KBM-7 (cell line): ENCODE measurements at places on chromosomes 7 and 10.

DNA sequence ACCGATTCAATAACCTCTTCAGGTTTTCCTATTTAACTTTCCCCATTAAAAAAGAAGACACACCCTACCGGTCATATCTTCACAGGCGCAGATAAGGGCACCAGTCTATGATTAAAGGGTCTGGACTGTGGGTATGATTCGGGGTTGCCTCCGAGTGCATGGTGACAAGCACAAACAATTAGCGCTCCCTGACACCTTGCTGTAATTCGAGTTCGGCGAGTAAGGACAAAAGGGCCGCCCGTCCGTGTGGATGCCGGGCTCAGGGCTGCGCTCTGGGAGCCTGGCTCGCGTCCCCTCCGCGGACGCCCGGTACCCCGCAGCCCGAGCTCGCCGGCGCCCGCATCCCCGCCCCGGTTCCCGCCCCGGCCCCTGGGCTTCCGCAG, 111.9 kb upstream of the RHEB start:
- DNase-seq, result peak; percentile 60

- DNase-seq, result no peak
These were observed 17.9 kb upstream of the HIBADH start for GRCh38 chr7:27680610-27681009.

GRCh38 chr7:27678617-27679260, 16.1 kb upstream of the HIBADH start:
- no peak for DNase-seq

- DNase-seq, result peak; percentile 23
These were observed 1.1 kb downstream of the ASL start for GRCh38 chr7:66076462-66077329.

- no peak for DNase-seq
These were observed 47.3 kb upstream of the MXI1 start for GRCh38 chr10:110160081-110160480.

- DNase-seq, result no peak
These were observed 98.9 kb downstream of the HIP1 start for GRCh38 chr7:75639886-75640190.

- no peak for DNase-seq
These were observed 85.0 kb downstream of the PRKCQ start for GRCh38 chr10:6494936-6495592.

GRCh38 chr10:104053201-104053600, 32.5 kb downstream of the COL17A1 start:
- DNase-seq, result no peak

DNA sequence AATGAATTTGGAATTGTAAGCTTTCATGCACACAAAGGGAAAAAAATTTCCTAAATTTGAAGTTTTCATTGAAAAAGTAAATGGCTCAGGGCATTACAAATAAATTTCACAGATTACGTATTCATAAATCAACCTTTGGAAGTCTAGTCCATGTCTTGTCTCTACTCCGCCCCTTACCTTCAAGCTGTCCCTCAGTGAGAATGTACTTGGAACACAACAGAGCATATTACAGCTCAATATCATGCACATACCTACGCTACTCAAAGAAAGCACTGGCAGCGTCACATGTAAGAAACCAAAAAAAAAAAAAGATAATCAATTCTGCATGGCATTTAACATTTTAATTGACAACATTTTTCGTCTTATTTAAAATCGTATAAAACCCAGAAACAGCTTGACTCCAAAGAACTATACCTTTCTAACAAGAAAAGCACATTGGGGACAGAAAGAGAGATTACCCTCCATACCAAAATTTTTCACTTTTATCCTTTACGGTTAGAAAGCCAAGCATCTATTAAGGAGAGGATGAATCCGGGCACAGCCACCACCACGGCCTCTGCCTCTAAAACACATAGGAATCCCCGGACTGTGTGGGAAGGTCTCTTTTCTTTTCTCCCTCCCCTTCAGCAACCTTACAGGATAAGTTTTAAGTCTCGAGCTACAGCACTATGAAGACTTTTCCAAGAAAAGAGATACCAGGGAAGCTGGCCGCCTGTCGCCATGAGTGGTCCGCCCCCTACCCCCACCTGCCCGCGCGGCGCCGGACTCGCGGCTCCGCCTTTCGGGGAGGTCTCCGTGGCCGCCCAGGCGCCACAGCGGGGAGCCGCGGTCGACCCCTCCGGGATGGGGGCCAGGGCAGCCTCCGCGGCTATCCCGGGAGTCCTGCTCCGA, 1.1 kb downstream of the JMJD1C start:
- no peak for DNase-seq

DNA sequence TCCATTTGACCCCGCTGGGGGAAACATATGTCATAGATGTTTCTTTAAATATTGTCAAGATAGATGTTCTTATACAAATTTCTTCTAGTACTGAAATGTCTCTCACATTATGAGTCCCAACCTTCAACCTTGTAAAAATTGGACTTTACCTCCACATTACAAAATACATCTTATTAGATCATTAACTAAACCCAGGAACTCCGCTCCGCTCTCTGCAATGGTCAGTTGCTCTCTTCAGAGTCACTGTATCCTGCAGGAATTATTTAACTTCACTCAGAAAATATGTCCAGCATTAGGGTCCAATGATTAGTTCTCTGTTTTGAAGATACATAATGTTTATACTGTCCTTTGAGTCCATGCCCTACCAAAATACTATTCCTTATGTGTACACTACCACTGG, 8.5 kb upstream of the AKR1D1 start:
- DNase-seq, result no peak

DNA sequence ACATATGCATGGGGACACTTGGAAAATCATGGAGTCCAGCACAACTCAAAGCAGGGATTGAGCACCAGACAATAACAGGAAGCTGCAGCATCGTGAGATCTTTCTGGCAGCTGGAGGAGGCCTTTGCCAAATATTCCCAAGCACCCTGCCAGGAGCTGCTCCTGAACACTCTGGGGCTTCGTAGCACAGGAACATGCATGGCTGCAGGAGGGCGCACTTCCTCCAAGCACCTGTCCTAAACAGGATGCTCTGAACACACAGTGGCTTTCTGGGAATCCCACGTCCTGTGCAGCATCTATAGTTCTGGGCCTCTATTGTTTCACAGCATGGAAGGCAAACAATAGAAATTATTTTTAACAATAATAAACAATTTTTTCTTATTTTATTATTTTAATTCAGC, 4.1 kb downstream of the ABLIM1 start:
- no peak for DNase-seq

DNA sequence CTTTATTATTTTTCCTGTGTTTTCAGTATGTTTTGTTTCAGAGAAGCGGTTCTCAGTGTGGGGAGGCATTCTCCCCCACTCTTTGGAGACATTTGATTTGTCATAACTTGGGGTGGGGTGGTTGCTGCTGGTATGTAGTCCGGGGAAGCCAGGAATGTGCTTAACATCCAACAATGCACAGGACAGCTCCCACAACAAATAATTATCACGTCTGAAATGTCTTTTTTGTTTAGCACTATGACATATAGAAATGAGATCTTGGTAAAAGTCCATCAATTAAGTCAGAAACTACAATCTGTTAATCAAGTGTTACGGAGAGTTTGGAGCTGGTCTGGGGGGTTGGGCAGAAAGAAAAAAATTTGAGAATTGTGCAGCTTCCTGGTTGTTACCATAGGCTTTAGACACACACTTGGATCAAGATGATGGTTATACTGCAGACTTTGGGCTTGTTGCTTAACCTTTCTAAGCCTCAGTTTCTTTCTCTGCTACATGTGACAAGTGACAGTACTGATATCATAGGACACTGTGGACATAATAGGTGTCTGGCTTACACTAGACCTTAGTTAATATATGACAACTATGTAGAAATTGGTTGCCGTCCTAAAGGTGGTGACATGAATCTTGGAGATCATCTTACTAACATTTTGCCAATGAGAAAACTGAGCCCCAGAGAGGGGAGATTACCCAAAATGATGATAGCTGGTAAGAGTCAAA, 113.7 kb downstream of the LRMDA start:
- DNase-seq, result no peak

- no peak for DNase-seq
These were observed 337.2 kb upstream of the LRGUK start for GRCh38 chr7:133789974-133790373.

- no peak for DNase-seq
These were observed at the start of gene OPN4 for GRCh38 chr10:86654411-86655172. Gene OPN4 (plus strand): TSS chr10:86654547. CDS start chr10:86654784, 237 bp downstream.

- DNase-seq, result no peak
These were observed 247.1 kb upstream of the FZD8 start for GRCh38 chr10:35889226-35889625.

- no peak for DNase-seq
These were observed 201.7 kb upstream of the KLF14 start for GRCh38 chr7:130935564-130936157.

DNA sequence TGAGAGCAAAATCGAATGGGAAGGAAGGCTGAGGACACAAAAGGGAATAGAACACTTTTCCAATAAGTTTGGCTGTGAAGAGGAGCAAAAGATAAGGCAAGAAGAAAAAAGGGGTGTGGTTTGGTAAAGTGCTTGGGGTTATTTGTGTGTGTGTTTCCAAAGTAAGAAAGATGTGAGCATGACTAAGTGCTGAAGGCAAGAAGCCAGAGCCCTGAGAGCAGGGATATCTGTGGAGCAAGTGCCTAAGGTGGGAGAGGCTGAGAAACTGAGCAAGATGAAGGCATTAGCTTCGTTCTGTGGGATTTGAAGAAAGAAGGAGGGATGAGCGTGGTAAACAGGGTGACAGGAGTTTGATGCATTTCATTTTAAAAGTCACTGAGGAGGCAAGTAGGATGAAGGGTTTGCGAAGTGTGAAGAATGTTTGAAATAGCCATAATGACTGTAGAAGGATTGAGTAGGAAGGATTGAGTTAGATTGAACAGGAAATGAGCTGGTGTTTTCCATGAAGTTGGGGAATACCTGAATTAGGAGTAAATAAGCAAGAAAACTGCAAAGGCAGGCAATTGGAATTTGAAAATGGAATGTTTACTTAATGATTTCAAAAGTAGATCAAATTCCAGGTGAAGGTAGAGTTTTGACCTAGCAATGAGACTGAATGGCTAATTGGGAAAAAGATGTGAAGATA, 19.9 kb upstream of the SP4 start:
- DNase-seq, result no peak

DNA sequence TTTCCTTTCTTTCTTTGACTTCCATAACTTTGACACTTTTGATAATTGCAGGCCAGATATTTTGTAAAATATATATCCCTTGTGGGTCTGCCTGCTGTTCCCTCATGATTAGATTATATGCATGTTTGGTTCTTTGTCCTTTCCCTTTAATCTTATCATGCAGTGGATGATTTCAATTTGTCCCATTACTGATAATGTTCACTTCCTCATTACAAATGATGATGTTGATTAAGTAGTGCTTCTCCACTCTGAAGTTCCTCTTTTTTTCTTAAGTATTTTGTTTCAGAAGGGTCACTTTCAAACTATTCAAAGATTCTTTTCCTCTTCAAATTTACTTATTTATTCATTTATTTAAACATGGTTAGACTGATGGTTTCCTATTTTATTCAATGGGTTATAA, 898.1 kb downstream of the XPNPEP1 start:
- peak; percentile 7 for DNase-seq

GRCh38 chr7:101140339-101140699, 13.4 kb downstream of the SERPINE1 start:
- no peak for DNase-seq

- DNase-seq, result no peak
These were observed 44.6 kb downstream of the HGF start for GRCh38 chr7:81725003-81725811.

DNA sequence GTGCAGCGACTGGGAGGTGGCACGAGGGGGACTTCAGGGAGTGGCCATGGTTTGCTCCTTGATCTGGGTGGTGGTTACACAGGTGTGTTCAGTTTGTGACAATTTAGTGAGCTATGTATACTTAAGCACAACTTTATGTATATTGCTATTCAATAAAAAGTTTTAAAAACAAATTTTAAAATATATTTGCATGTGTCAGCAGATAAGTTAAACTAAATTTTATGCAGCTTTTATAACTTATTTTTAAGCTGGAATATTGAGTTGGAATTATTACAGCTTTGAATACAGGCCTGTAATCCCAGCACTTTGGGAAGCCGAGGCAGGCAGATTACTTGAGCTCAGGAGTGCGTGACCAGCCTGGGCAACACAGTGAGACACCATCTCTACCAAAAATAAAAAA, 5.4 kb downstream of the BAIAP2L1 start:
- no peak for DNase-seq

DNA sequence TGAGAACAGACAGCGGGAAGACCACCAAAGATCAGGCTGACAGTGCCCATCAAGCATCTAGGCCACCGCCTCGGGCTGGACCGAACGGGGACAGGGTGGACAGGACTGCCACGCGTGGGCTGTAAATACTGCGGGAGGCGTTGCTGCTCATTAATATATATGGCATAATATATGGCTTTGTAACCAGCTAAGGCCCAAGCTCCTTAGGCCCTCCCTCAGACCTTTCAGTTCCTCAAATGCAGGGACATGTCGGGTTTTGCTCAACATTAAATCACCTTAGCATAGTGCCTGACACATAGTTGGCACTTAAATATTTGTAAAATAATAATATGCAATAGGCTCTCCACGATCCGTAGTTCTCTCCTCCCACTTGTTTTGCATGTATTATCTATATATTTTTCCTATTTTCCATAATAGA, 402 bp upstream of the TMEM168 start:
- DNase-seq, result peak; percentile 56

DNA sequence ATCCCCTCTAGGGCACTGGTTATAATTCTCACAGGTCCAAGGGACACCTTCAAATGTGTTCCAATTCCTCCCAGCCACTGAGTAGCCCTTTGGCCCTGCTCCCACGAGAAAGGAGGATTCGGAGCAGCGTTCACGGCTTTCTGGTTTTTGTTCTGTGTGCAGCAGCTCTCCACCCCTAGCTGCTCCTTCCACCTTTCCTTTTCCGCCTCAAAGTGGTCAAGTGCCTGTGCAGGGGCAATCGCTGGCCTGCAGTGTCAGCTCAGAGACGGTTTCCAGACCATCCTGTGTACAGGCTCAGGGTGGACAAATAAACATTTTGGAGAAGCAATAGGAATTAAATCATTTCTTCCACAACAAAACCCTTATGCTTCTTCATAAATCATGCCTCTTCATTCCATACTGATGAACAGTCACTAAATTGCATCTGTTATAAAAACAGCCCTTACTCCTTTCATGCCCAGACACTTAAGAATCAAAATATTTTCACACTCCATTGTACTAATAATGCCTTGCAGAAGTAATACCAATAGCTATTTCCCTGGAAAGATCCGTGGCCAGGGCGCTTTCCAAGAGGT, 1.1 kb downstream of the KIAA1549 start:
- DNase-seq, result no peak

GRCh38 chr7:30728591-30729100, 23.3 kb upstream of the INMT start:
- DNase-seq, result no peak

GRCh38 chr7:24134535-24134934, 149.5 kb upstream of the NPY start:
- no peak for DNase-seq

GRCh38 chr10:128095753-128096469, 30.3 kb downstream of the MKI67 start:
- DNase-seq, result peak; percentile 7

GRCh38 chr7:4406288-4407058, 275.6 kb upstream of the FOXK1 start:
- peak; percentile 17 for DNase-seq
